CD4-positive, alpha-beta T cell treated with Interleukin-10 for 1 hour (primary cell): ENCODE measurements at places on chromosomes 4 and X.
A peak's percentile ranks its signal among the peaks of the same experiment; 100 is the strongest.

DNA sequence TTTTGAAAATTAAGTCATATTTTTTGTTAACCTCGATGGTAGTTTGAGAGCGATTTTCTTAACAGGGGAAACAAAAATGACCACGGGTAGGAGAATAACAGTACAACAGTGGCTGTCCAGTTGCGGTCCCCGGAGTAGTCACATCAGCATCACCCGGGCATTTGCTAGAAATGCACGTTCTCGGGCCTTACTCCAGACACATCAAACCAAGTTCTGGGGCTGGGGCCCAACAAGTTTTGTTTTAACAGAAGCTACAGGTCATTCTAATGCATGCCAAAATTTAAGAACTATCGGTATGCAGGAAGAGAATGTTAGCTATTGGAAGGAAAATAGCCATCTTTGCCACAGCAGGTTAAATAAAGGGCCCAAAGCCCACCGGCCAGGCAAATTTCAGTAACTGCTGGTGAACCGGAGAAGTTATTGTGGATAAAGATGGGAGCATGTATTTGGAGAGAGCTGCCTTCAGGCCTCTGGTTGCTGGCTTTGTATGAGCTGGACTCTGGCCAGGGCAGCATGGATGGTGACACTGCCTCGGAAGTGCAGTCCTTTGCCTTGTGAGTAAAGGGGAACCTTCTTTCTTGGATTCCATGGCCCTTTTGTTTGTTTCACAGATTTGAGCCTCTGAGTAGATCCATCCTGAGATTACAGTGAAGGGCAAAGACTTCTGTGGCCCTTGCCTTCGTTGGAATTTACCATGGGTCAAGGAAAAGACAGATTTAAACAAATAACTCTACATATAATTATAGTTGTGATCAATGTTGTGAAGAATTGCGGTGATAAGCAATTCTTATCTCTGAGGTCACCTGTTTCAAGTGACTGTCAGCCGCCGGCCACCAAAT, 62.1 kb downstream of the TBC1D14 start:
- no peak for DNase-seq

DNA sequence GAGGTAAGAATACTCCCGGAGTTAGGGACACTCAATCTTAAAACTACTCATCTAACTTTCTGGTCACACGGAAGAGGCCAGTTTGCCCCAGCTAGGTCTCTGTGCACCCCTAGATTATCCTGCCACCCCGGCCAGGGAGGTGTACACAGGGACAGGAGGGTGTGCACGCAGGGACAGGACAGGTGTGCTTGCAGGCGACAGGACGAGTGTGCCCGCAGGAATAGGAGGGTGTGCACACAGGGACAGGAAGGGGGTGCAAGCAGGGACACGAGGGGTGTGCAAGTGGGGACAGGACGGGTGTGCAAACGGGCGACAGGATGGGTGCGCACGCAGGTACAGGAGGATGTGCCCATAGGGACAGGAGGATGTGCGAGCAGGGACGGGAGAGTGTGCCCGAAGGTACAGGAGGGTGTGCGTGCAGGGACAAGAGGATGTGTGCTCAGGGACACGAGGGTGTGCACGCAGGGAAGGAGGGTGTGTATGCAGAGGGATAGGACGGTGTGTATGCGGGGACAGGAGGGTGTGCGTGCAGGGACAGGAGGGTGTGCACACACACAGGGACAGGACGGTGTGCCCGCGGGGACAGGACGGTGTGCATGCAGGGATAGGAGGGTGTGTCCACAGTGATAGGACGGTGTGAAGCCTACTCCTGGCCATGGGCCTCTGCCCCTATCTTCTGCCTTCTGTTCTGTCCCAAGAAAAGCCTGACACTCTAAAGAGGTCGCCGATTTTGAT, 4.1 kb downstream of the TMEM271 start:
- DNase-seq: no peak

DNA sequence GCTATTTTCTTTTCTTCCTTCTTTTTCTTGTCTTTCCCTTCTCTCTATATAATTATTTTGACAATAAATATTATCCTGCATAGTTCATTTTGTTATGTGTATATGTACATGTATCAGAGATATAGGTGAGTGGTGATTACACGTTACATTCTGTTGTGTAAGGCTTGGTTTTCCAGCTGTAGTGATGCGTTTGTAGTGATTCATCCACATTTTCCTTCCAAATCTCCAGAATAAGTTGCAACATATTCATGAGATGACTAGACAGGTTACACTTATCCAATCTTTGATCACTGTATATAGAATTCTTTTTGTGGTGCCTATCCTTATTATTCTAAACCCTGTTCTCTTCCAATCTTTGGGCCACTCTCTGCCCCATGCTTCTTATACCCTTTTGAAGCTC, 540.2 kb downstream of the GBA3 start:
- no peak for DNase-seq

DNA sequence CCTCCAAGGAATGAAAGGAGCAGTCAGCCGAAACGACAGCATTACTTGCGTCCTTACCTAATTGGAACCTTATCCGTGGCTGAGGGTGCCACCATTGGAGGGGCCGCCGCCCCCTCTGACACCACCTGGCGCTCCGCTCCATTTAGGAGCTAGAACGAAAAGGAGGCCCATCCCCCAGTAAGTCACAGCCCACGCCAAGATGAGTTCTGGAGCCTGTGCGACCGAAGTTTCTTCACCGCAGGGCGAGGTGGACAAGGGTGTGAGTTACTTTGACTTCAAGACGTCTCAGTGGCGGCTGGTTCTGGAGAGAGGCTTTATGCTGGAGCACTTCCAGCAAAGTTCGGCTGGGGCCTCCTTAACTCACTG, 729 bp upstream of the IRF2 start:
- peak; percentile 57 for DNase-seq

- no peak for DNase-seq
Observed at GRCh38 chr4:75325318-75325979, 188.8 kb downstream of the RCHY1 start.

DNA sequence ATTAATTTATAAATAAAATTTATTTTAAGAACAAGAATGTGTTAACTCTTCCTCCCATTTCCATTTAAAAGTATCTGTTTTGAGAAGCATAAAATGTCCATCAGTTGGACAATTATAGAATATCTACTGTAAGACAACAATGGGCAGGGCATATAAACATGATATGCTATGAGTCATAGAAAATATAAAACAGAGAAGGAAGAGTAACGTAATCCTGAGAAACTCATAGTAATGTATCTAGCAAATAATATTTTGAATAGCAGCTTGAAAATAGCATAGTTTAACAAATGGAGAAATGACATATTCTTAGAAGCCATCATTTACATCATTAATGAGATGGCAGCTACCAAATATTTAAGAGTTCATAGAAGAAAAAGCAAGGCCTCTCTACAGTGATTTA, 820.3 kb upstream of the PCDH10 start:
- DNase-seq: no peak

- DNase-seq: no peak
Observed at GRCh38 chr4:112817933-112818593, 181.1 kb downstream of the LARP7 start.

- no peak for DNase-seq
Observed at GRCh38 chrX:54411732-54412131, 28.5 kb upstream of the TSR2 start.
